Activated effector memory CD4-positive, alpha-beta T cell treated with Interleukin-2 at 50 U/mL for 16 hours (primary cell): ENCODE measurements at places on chromosomes 2 and 18.

DNA sequence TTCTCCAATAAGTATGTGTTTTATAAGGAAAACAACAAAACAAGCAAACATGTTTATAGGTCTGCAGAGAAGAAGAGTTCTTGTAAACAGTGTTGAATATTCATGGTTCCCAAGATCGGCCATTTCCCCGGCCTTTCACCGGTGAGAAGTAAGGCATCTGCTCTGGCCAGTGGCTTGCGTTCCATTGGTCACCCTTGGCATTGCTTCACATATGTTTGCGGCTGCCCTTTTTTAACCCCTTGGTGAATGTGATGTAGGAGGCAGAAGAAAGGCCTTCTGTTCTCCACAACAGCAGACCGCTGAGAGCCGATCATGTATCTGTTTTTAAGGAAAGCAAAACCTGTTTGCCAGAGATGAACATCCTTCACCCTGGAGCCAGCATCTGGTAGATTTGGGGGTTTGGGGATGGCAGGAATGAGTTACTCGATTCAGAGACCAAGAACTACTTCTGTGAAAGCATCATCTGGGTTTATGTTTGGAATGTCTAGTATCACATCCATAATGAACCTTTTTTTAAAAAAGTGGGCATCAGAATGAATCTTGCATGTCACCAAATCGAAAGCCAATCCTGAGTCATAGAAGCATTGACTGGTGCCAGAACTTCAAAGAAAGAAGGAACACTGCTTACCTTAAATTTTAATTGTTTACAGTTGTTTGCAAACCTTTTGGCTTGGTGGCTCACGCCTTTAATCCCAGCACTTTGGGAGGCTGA is 112.3 kb downstream of the AGAP1 start:
- DNase-seq = no peak

- DNase-seq = no peak
Observed at GRCh38 chr18:13159579-13159978, 59.0 kb upstream of the LDLRAD4 start.

- no peak for DNase-seq
Observed at GRCh38 chr2:32902174-32902573, 44.6 kb upstream of the LTBP1 start.

DNA sequence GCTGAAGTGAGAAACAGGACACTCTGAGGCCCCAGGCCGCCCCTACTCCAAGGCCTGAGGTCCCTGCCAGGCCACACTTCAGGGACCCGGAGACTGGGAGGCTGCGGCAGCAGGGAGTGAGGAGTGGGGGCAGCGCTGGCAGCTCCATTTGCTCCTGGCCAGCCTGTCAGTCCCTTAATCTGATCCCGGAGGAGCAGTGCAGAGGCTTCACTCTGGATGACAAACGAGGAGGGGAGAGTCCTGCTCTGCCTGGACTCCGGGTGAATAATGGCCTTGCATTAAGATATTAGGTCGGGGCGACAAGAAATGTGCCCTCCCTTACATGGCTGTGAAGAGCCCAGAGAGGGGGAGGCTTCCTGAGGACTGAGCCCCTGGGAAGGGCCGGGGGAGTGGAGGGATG is 14.3 kb upstream of the PRSS56 start:
- no peak for DNase-seq

DNA sequence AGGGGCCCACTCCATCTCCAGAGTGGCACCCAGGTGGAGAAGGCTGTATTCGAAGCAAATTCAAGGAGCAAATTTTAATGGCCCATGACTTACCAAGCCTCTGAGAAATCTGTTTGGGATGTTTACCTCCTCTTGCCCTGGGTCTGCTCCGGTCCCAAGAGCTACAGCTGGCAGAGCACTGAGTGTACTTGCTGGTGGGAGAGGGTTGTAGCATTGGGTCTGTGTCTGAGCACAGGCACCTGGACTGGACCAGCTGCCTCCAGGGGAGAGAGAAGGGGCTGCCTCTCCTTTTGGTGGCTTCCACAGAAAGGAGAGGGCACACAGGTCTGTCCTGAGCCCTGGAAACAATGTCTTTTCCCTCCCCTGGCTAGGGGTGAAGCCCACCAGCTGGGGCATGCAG is 9.8 kb downstream of the EN1 start:
- DNase-seq = no peak

- no peak for DNase-seq
Observed at GRCh38 chr2:9141091-9141667, 65.4 kb upstream of the ASAP2 start.
